GM23248 (cell line): ENCODE measurements at places on chromosomes 5 and 9. TPM values are rescaled to one million over a fixed set of nuclear protein-coding genes. Genes with fewer than 3 reads are reported as not detected.

SSBP2 gene
- total RNA-seq: 22.0 and 25.5 TPM in 2 replicates

MLANA gene
- not detected in 2 replicates for total RNA-seq

KIF4B gene
- total RNA-seq: not detected in 2 replicates

HK3 gene
- total RNA-seq: not detected in 2 replicates

AGXT2 gene
- total RNA-seq: not detected in 2 replicates

ZNF782 gene
- 2.9 and 4.8 TPM in 2 replicates for total RNA-seq

GPRIN1 gene
- total RNA-seq: 4.3 and 4.8 TPM in 2 replicates

FOXD4L6 gene
- 0.22 TPM in 1 of 2 replicates, not detected in the other for total RNA-seq

CDH9 gene
- total RNA-seq: not detected in 2 replicates

DNA sequence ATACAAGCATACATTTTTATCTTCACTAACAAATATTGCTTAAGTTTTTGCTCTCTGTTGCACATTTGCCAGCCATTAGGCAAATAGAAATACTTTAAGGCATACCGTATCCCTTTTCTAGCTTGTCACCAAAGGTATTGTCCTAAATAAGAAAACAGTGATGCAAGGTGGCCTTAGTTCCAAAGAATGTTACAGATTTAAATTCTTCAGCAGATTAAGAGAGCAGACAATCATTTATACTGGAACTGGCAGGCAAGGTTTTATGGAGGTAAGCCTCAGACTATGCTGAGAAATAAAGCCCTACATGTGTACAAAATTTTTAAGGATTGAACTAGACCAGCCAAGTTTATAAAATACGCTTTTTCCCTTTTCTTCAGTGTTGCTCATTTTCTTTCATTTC, 247.8 kb downstream of the IZUMO3 start:
- no peak for DNase-seq

- no peak for DNase-seq
Measured at GRCh38 chr9:133613432-133613831, 4.2 kb upstream of the FAM163B start.

DNA sequence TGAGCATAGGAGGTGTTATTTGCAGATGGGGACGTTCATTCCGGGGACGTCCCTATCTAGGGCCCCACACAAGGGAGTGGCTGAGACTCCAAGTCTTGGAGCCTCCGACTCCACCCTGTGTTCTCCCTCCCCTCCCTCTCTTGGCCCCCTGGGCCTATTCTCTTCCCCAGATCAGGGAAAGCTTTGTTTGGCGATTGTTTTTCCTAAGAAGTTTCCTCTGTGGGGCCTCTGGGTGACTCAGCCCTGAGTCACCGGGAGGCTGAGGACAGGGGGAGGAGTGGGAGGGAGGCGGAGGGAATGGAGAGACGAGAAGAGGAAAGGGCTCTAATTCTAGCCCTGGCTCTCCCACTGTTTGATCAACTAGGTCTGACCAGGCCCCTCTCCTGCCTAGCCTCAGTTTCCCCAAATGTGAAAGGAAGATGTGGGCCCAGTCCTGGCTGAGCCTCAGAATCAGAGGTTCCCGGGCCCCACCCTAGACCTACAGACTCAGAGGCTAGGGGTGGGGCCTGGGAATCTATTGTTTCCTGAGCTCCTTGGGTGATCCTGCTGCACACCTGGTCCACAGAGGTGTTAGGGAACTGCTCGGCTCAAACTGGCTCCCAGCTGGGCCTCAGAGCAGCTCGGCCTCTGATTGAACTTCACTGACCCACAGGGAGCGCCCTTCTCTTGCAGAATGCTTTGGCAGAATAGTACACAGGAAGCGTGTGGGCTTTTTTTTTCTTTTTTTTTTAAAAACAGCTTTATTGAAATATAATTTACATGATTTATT, 19.2 kb downstream of the GSN start:
- DNase-seq: peak; percentile 95

GRCh38 chr5:111394586-111394985, 117.7 kb downstream of the STARD4 start:
- DNase-seq: peak; percentile 87

DNA sequence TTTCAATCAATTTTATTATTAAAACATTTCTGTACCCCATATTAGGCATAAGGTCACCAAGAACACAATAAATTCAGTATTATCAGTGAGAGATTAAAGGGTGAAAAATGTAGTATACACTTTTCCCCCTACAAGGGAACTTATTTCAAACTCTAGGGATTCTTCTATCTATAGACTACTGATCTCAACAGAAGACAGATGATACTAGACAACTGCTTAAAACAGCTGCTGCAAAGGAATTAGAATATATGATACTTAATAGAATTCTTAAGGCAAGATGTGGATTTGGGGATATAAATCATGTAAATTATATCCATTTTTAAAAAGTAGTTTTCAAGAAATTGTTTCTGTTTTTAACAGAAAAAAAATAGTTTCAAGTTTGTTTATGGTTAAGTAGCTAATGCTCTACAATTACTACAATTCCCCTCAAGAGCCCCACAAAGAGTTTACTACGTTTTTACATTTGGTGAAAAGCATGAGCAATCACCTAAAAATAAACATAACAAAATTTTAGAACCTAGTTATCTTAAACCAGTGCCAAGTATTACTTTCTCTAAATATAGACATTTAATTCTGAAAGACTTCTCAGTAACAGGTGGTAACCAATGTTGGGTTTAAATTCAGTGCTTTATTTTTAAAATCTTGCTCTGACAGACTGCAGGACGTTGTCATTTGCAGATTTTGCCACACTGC, 6.0 kb downstream of the KIF24 start:
- DNase-seq: no peak

GRCh38 chr5:112931473-112931872, 9.4 kb upstream of the REEP5 start:
- DNase-seq: no peak

DNA sequence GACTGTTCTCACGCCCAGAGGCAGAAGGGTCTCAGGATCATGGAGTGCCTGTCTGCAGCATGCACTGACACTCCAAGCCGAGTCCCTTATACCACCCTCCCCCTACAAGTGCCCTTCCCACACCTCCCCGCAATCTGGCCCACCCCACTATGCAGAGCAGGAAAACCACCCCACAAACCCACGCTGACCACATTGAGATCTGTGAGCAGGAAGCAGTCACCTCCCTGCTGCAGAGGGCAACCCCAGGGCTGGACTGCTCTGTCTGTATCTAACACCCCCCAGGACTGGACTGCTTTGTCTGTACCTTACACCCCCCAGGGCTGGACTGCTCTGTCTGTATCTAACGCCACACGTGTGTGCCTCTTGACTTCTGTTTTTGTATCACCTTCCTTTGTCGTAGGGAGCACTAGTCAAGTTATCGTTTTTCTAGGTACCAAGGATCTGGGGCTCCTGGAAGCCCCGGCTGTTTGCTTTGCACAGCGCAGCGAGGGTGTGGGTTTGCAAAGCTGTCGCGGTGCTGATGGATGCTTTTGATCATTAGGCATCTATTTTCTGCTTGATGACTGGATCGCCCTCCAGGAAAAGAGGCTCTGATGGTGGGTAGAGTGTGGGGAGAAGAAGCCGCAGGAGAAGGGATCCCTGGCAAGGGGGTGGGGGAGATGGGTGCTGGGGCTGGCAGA, 21.5 kb downstream of the OLFM1 start:
- no peak for DNase-seq

- DNase-seq: no peak
Measured at GRCh38 chr5:170450061-170450669, 53.7 kb upstream of the KCNIP1 start.

GRCh38 chr9:135551031-135551430, 5.1 kb downstream of the OBP2A start:
- DNase-seq: no peak

DNA sequence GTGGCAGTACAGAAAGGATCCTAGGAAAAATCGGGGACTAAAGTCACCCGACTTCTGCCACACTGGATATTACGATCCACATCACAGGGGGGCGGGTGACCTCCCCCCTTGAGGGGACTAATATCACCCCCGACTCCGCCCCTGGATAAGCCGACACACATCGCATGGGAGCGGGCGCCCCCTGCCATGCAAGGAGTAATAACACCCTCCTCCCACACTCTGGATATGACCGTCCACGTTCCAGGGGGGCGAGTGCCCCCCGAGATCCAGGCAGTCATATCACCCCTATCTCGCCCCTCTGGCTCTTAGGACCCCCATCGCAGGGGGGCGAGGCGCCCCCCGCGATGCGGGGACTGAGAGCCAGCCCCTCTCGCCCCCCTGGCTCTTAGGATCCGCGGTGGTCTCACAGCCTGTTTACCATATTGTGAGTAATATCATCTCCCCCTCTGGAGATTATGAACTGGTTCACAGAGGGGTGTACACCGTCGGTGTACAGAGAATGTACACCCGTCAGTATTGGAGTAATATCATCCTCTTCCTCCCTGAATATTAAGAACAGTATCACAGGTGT, 423.0 kb downstream of the DIRAS2 start:
- peak; percentile 0 for DNase-seq

GRCh38 chr9:135480071-135480939, 723 bp downstream of the PPP1R26 start:
- peak; percentile 73 for DNase-seq

- no peak for DNase-seq
Measured at GRCh38 chr5:106171132-106171531, 1499.6 kb downstream of the EFNA5 start.

GRCh38 chr5:78568212-78568611, 80.4 kb downstream of the LHFPL2 start:
- DNase-seq: no peak

GRCh38 chr9:132505991-132506655, 76.3 kb upstream of the BARHL1 start:
- no peak for DNase-seq

- no peak for DNase-seq
Measured at GRCh38 chr5:35468811-35469210, 148.9 kb upstream of the SPEF2 start.

DNA sequence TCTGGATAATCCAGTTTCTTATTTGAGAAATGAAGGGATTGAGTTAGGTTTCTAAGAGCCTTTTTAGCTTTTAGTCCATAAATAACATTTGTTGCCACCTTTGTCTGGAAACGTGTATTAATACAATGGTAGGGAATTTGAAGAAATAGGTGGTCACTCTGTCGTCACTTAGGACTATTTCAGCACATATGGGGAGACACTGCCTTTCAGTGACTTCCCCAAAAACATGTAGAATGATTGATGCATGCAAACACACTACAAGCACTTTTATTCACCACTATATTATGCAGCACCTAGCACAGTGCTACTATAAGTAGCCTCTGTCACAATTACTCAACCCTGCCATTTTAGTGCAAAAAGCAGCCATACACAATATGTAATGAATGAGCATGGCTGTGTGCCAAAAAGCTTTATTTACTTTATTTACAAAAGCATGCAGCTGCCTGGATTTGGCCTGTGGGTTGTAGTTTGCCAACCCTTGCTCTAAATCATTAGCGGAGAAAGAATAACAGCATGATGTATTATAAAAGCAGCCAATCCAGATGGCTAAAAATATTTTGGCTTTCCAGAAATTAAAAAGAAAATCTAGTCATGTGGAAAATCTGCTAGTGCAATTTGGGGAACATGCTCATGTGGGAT, 154.2 kb upstream of the HMHB1 start:
- DNase-seq: no peak

- peak; percentile 98 for DNase-seq
Measured at GRCh38 chr9:37119907-37120842, at the start of gene ZCCHC7. Gene ZCCHC7 (plus strand): TSS chr9:37120574.

GRCh38 chr9:131266266-131267229, 9.8 kb downstream of the FAM78A start:
- DNase-seq: no peak

DNA sequence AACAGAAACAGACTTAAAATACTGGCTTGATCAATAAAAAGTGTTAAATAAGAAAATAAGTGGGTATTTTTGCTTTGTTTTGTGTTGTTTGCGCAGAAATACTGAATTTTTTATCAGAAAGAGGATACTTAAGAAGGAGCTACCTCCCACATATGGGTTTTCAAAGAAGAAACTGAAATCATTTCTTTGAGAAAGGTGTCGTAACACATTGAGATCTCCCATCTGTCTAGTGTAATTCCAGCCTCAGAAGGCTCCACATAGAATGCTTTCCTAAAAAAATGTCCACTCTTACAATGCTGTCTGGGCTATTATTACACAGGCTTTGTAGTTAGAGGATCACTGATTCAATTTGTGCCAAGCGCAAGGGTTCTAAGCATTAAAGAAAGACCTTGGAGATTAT, 226.2 kb downstream of the EPB41L4A start:
- DNase-seq: no peak

- no peak for DNase-seq
Measured at GRCh38 chr9:130406278-130406895, 38.4 kb upstream of the ASS1 start.

DNA sequence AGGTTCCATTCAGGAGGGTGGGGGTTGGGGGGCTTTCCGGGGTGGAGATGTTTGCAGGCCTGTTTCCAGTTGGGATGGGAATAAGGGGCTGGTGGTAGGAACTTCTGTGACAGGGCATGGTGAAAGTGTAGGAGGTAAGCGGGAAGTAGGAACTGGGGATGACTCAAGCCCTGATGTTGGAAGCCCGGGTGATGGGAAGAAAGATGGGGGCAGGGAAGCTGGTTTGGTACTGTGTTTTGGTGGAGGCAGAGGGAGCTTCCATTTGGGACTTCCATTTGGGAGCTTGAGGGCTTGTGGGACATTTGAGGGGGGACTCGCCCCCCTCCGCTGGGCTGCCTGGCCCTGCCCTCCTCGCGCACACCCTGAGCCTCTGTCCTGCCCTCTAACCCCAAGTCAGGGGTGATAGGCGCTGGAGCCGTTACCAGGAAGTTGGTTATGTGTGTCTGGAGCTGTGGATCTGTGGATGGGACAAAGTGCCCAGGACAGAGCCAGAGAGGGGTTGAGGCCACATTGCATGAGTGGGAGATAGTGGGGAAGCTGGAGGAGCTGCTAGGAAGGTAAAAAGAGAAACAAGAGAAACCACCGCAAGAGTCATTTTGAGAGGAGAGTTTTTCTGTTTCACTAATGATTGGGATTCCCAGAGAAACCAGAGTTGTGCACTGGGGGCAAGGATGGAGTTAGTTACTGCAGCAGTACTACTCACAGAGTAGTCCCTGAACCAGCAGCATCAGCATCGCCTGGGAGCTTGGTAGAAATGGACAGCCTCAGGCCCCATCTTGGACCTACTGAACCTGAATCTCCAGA, 6.6 kb downstream of the RGS14 start:
- peak; percentile 45 for DNase-seq

DNA sequence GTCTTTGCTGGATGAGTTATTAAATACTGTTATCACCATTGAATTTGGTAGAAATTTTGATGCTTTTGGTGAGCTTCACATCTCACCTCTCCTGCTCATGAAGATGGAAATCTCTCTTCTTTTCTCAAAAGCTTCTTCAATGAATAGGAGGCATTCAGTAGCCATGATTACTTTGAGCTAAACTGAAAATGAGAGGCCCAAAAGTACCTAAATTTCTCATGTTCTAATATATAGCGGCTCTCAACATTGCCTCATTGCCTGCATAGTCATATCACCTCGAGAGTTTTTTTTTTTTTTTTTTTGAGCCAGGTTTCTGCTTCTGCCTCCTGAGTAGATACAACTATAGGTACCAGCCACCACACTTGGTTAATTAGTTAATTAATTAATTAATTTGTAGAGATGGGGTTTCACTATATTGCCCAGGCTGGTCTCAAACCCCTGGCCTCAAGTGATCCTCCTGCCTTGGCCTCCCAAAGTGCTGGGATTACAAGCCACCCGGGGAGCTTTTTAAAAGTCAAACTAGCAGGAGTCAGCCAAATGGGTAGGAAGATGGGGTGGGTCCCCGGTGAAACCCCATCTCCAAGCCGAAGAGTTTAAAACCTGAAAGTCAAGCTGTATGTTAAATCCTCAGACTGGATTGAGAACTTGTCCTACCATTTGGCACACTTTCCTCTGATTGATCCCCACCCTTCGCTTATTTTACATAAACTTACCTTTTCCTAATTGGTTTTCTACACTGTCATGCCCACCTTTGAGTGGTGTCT, 169.0 kb downstream of the DOCK2 start:
- peak; percentile 21 for DNase-seq

- no peak for DNase-seq
Measured at GRCh38 chr5:115532517-115532916, 12.1 kb downstream of the FEM1C start.
